ENCODE measurements at places on chromosomes 3 and 15.

- no peak overlapping the region for H3K4me3 ChIP-seq
- H3K27ac ChIP-seq = no peak overlapping the region
- no peaks in the 10 kb centered on the region for H3K4me1 ChIP-seq
- no peak for DNase-seq
- H3K36me3 ChIP-seq = peaks cover 1% of the 10 kb centered on the region
These were observed 302.4 kb downstream of the EPHB1 start for GRCh38 chr3:135097276-135097946.

- no peaks in the 10 kb centered on the region for H3K27me3 ChIP-seq
- no peak for DNase-seq
- H3K27ac ChIP-seq = no peak within 1 kb of the TSS
- H3K4me3 ChIP-seq = no peak within 1 kb of the TSS
- no peaks in the 10 kb centered on the region for H3K4me1 ChIP-seq
These were observed at the start of gene KNG1 for GRCh38 chr3:186717039-186717457. Gene KNG1, plus strand, starts transcription at chr3:186717359. Its CDS starts 184 bp downstream, at chr3:186717543.

- no peaks in the 10 kb centered on the region for H3K27me3 ChIP-seq
- no peaks in the 10 kb centered on the region for H3K4me1 ChIP-seq
- H3K4me3 ChIP-seq = no peak overlapping the region
- H3K27ac ChIP-seq = no peak overlapping the region
- no peaks in the 10 kb centered on the region for H3K36me3 ChIP-seq
- no peak for DNase-seq
These were observed 617.5 kb upstream of the NECTIN3 start for GRCh38 chr3:110454066-110454465.

DNA sequence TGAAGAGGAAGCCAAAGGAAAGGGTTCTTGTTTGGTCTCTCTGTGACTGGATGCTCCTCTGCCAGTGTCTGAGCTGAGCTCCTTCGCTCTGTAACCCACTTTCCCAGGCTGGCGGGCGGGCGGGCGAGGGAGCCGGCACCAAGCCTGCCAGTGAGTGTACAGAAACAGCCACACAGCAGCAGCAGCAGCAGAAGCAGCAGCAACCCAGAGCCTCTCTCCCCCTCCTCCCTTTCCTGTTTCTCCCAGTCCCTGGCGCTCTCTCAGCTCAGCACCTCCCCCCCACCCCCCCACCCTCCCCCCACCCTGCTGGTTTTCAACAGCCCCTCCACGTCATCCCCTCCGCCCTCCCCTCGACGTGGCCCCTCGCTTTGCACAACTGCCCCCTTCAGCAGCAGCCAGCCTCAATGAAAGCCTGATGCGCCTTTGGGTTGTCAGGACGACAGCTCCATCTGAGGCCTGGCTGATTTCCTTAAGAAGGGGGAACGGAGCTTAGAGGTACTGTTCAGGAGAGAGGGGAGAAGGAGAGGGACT is at the start of gene LSAMP:
LSAMP (minus strand) TSS at position 177 of the 531 bp plus-strand sequence.
- no peaks in the 10 kb centered on the region for H3K4me1 ChIP-seq
- no peaks in the 10 kb centered on the region for H3K36me3 ChIP-seq
- DNase-seq = no peak
- peaks cover 6% of the 10 kb centered on the region for H3K27me3 ChIP-seq

DNA sequence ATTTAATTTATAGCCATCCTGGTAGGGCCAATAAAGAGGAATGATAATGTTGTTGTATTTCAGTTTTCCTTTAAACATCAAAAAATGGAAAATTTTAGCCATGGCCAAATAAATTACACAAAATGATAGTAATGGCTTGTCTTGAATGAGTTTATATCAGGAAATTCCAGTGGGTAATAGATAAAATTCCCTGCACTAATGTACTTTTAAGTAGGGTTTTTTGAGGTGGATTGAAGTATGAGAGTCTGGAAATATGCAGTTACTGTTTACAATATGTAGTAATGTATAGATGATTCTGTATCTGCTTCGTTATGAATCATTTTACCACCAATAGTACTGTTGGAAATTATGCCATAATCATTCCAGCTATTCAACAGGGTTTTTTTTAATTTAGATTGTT is 219.4 kb upstream of the ROBO2 start:
- no peak overlapping the region for H3K4me3 ChIP-seq
- H3K27ac ChIP-seq = no peak overlapping the region
- no peaks in the 10 kb centered on the region for H3K4me1 ChIP-seq
- no peaks in the 10 kb centered on the region for H3K36me3 ChIP-seq
- no peak for DNase-seq

DNA sequence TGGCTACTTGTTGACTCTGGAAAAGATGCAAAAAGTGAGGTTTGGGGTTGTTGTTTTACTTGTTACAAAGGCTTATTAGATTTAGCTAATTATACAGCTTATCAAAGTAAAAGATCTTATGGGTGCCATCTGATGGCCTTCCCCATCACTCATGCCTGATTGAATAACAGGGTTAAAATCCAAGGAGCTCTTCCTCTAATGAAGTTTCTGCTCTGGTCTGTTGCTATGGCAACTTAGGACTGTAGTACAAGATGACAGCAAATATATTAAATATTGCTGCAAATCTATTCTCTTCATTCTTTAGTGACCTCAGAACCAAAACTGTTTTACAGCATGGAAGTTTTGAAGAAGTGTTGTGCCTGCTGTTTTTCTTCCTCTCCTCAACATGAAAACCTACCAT is 45.6 kb upstream of the SRGAP3 start:
- no peak for DNase-seq
- no peaks in the 10 kb centered on the region for H3K4me1 ChIP-seq
- H3K27me3 ChIP-seq = no peaks in the 10 kb centered on the region
- no peaks in the 10 kb centered on the region for H3K36me3 ChIP-seq

- H3K27me3 ChIP-seq = peaks cover 5% of the 10 kb centered on the region
- H3K4me3 ChIP-seq = no peak overlapping the region
- no peak for DNase-seq
- no peaks in the 10 kb centered on the region for H3K36me3 ChIP-seq
- H3K4me1 ChIP-seq = no peaks in the 10 kb centered on the region
These were observed 649 bp upstream of the PLOD2 start for GRCh38 chr3:146161663-146162002.

GRCh38 chr3:108820586-108820985 is 2.0 kb upstream of the TRAT1 start:
- no peaks in the 10 kb centered on the region for H3K4me1 ChIP-seq
- no peak for DNase-seq

DNA sequence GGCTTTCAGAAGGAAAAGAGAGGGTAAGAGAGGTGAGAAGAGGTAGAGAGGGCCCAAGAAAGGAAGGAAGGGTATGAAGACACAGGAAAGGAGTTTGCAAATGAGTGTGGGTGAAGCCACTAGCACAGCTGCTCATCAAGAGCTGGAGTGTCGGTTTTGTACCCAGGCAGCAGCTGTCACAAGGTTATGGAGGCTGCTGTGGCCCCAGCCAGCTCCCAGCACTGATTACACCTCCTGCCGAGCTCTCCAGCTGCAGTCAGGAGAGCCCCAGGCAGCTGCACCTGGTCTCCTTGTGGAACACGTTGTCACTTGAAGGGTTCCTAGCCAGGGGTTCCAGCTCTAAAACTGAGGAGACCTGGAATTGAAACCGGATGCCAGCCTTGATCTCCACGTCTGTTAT is 60.4 kb upstream of the CHD2 start:
- no peaks in the 10 kb centered on the region for H3K27me3 ChIP-seq
- peak overlapping the region; percentile 57 for H3K27ac ChIP-seq
- no peaks in the 10 kb centered on the region for H3K36me3 ChIP-seq
- H3K4me3 ChIP-seq = no peak overlapping the region

DNA sequence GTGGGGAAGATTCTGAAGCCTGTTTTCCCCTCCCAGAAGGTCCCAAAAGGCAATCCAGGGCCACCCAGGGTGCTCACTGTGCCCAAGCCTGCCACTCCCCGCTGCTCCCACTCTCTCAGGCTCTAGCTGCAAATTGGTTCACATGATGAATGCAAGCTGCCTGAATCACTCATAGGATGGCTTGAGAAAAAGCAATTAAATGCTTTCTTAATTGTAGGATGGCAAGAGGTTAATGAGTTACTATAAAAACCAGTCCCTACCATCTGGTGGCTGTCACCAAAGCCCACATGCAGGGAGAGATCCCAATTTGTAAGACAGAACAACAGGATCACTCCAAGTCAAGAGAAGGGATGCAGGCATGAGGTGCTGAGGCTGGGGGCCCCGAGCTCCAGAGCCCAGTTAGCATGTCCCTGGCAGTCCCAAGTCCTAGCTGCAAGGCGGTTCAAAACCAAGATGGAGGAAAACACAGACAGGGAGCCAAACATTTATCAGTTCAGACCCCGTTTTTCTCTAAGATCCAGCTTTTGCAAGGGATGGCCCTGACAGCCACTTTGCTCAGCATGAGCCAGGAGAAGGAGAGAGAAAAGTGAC is 207.1 kb downstream of the UACA start:
- H3K4me3 ChIP-seq = no peak overlapping the region
- peaks cover 3% of the 10 kb centered on the region for H3K4me1 ChIP-seq
- no peaks in the 10 kb centered on the region for H3K36me3 ChIP-seq
- no peak for DNase-seq
- peaks cover 7% of the 10 kb centered on the region for H3K27me3 ChIP-seq

DNA sequence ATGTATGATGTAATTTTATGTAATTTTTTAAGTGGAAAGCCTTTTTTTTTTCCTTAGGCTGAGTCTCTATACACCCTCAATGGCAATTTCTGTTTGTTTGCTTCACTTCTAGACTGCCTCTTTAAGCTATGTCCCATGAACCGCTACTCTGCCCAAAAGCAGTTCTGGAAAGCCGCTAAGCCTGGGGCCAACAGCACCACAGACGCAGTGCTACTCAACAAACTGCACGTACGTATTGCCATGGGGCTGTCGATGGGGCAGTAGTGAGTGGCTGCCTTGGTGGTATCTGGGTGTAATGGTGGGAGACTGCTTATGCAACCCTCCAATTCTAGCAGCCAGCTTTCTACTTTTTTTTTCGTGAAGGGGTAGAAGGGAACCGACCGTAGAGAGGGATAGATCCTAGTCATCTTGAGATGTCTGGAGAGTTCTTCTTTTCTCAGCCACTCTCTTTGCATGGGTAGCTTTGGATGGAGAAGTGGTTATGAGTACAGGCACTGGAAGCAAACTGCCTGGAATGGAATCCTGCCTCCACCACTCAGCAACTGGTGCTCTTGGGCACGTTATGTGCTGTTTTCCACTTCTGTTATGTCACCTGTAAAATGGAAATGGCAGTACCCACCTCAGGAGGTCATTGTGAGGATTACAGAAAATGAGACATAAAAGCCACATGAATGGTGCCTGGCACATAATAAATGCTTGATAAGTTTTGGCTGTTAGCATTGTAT is 134.7 kb downstream of the ITPR1 start:
- no peaks in the 10 kb centered on the region for H3K4me1 ChIP-seq
- H3K36me3 ChIP-seq = no peaks in the 10 kb centered on the region
- no peaks in the 10 kb centered on the region for H3K27me3 ChIP-seq
- H3K4me3 ChIP-seq = no peak overlapping the region
- DNase-seq = no peak

DNA sequence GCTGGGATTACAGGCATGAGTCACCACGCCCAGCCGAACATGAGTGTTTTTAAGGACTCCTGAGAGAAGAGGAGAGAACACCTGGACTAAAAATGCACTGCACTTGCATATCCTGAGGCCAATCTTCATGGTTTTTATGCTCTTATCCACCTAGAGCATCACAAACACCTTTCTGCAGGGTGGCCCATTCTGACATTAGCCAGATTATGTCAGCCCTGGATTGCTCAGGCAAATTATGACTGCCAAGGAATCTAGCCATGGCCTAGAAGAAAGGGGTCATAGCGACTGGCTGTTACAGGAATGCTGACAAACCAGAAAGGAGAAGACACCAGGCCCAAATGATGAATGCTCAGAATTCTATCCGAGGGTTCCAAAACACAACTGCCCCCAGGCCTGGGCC is 40.9 kb upstream of the HERC1 start:
- no peaks in the 10 kb centered on the region for H3K27me3 ChIP-seq
- H3K36me3 ChIP-seq = no peaks in the 10 kb centered on the region
- H3K27ac ChIP-seq = no peak overlapping the region
- no peak for DNase-seq
- no peak overlapping the region for H3K4me3 ChIP-seq

- H3K27ac ChIP-seq = no peak overlapping the region
- no peak for DNase-seq
- H3K4me3 ChIP-seq = no peak overlapping the region
- no peaks in the 10 kb centered on the region for H3K4me1 ChIP-seq
These were observed 41.3 kb upstream of the LYZL4 start for GRCh38 chr3:42451546-42452230.

DNA sequence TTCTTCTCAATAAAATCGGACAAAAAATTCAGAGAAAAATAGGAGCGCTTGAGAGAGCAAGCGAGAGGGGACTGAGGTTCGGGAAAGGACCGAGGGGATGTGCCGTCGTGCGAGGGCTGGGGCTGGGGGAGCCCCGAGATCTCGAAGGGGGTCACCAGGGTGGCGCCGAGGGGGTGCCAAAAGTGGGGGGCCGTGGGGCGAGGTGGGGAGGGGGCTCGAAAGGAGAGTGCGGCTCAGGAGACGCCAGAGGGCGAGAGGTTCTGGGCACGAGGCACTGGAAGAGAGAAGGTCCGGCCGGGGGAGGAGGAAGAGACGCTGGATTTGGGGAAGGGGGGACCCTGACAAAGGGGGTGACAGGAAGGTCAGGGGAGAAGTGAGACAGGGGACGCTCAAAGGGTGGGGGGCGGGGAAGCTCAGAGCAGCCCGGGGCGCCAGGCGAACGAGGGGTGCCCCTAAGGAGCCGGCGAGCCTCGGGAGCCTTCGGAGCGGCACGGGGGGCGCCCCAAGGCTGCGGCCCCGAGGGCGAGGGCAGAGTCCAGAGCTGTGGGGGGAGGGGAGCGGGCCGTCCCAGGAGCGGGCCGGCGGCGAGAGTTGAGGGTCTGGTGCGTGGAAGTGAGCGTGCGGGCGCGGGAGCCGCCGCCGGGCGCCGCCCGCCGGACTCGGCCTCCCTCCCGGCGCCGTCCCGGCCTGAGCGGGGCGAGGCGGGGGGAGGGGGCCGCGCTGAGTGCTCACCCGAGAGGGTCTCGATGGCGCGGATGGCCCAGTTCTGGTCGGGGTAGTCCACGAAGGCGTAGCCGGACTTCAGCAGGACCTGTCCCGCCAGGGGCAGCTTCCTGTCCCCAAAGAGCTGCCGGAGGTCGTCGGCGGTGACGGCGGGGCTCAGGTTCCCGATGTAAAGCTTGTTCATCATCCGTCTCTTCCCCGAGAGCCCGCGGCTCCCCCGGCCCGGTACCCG is 514 bp downstream of the IGF2BP2 start:
- DNase-seq = no peak
- H3K4me1 ChIP-seq = no peaks in the 10 kb centered on the region
- H3K27me3 ChIP-seq = peaks cover 20% of the 10 kb centered on the region
- no peaks in the 10 kb centered on the region for H3K36me3 ChIP-seq
- H3K27ac ChIP-seq = no peak overlapping the region
- peak overlapping the region; percentile 47 for H3K4me3 ChIP-seq

- H3K4me3 ChIP-seq = peak within 1 kb of the TSS; percentile 88
- H3K27me3 ChIP-seq = no peaks in the 10 kb centered on the region
- H3K36me3 ChIP-seq = no peaks in the 10 kb centered on the region
- H3K27ac ChIP-seq = 0 out of 2 replicates have a peak within 1 kb of the TSS, but pooled peaks have one; percentile 8
- peaks cover 3% of the 10 kb centered on the region for H3K4me1 ChIP-seq
- DNase-seq = no peak
These were observed at the start of gene ABHD17C for GRCh38 chr15:80695099-80695910. Gene ABHD17C, plus strand, starts transcription at chr15:80695310. Its CDS starts 120 bp downstream, at chr15:80695430.

- H3K4me3 ChIP-seq = no peak overlapping the region
- no peak overlapping the region for H3K27ac ChIP-seq
- DNase-seq = no peak
- no peaks in the 10 kb centered on the region for H3K4me1 ChIP-seq
These were observed 211.4 kb upstream of the SETMAR start for GRCh38 chr3:4091786-4092185.

Data from GM12878 (cell line).